ENCODE measurements at places on chromosomes 3 and 15. TPM values are rescaled to one million over a fixed set of nuclear protein-coding genes. Genes with fewer than 3 reads are reported as not detected.

- H3K27ac ChIP-seq: no peak overlapping the region
- no peaks in the 10 kb centered on the region for H3K36me3 ChIP-seq
- H3K27me3 ChIP-seq: peaks cover 14% of the 10 kb centered on the region
Observed at GRCh38 chr15:77816983-77817382, 184.3 kb upstream of the LINGO1 start.

DNA sequence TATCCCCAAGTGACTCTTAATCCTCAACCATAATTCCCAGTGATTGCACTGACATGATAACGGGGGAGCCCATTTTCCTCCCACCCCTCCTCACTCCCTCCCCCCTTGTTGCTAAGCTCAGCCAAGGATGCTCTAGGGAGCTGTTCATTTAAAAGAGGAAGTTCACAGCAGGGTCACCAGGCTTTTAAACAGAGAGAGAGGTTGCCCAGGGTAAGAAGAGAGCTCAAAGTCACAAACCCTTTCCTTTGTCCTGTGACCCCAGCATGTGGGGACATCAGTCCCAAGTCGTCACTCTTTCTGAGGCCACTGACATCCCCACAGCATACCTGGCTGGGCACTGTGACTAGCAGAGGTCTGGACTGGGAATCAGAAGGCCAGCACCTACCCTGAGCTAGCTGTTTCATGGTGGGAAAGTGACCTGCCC, 144.1 kb downstream of the RORA start:
- H3K27me3 ChIP-seq: no peaks in the 10 kb centered on the region
- no peak overlapping the region for H3K4me3 ChIP-seq
- peaks cover 5% of the 10 kb centered on the region for H3K4me1 ChIP-seq
- H3K36me3 ChIP-seq: no peaks in the 10 kb centered on the region
- H3K27ac ChIP-seq: no peak overlapping the region

DNA sequence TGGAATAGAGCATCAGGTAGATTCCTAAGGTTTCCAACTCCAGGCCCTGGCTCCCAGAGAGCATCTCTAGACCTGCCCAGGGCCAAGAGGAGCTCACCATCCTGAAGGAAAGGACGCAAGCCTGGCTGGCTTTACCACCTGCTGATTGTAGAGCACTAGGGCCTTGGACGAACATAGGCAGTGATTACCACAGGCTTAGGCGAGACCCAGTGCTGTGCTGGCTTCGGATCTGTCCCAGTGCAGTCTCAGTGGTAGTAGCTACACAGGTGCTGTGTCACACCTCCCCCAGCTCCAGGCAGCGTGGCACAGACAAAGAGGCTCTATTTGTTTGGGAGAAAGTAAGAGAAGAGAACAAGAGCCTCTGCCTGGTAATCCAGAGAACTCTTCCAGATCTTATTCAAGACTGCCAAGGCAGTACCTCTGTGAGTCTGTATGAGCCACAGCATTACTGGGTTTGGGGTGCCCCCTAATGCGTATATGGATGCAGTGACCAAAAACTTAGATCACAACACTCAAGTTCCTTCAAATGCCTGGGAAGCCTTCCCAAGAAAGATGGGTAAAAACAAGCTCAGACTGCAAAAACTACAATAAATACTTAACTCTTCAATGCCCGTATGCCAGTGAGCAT, 25.4 kb downstream of the ISG20 start:
- no peak overlapping the region for H3K27ac ChIP-seq
- H3K36me3 ChIP-seq: no peaks in the 10 kb centered on the region
- no peaks in the 10 kb centered on the region for H3K4me1 ChIP-seq
- DNase-seq: no peak
- H3K4me3 ChIP-seq: no peak overlapping the region

DNA sequence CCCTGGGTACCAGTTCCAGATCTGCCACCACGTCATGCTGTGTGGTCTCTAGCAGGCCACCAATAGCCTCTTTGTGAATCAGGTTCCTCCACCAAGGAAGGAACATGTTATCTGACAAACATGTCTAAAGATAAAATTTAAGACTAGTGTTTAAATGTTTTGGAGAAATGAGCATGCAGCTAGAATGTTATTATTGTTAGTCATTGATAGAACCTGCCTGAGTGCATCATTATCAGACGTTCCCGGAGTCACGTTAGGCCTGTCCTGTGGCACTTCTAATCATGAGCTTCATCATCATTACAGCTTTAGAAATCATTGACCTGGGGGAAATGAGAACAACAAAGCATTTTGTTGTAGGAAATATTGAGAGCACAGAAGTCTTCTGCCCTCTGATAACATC, 58.9 kb upstream of the FURIN start:
- H3K27me3 ChIP-seq: no peaks in the 10 kb centered on the region
- no peak overlapping the region for H3K4me3 ChIP-seq
- no peak overlapping the region for H3K27ac ChIP-seq
- no peaks in the 10 kb centered on the region for H3K36me3 ChIP-seq

DNA sequence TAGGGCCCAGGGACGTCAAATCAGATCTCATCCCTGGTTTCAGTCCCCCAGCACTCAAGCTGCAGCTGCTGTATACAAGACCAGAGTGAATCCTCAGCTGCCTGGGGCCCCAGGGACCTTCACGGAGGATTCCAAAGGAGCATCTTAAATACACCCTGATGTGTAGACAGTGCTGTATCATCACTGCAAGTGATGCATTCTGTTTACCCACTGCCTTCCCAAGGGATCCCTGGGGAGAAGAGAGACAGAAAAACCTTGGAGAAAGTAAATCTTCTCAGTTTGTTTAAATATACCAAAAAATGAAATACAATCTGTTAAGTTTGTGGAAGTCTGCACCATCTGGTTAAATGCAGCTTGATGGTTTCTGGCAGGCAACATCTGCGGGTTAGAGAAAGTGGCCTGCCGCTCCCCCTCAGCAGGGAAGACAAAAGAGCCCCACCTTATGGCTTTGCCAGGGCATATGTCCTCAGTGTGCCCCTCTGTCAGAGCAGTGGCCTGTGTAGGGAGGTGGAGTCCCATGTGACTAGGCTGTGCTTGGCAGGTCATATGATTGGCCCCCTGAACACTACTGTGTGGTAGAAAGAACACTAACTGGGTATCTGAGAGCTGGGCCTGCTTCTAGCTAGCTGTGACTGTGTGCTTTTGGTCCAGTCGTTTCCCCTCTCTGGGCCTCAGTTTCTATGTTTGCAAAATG, 222.2 kb upstream of the TRIM42 start:
- no peaks in the 10 kb centered on the region for H3K4me1 ChIP-seq
- no peaks in the 10 kb centered on the region for H3K27me3 ChIP-seq
- no peak overlapping the region for H3K27ac ChIP-seq
- no peak overlapping the region for H3K4me3 ChIP-seq
- no peak for DNase-seq

DNA sequence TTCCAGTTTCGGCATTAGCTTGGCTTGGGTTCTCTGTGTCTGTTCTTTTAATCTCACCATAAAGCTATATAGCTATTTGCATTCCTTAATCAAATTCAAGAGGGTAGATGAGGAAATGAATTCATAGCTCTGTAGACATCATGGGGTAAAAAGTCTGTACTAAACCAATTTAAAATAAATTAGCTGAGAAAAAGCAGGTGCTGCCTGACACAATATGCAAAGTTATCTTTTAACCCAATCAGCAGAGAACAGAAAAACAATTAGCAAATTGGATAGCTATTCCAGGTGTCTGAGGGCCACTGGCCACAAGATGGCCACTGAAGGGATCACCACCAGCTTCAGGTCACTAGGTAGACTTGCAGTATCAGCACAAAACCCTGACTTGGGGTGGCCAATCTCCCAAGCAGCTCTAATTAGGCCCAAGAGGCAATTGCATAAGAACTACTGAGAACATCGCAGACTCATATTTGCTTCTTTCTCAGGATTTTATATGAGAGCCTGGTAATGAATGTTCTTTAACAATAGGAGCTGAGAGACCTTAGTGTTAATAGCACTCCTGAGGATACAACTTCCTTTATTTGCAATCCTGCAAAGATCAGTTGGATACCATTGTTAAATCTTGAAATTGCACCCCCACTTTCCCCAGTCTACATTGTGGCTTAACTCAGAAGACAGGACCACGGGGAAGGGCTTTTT, 494.3 kb downstream of the PDCD6IP start:
- H3K36me3 ChIP-seq: no peaks in the 10 kb centered on the region
- no peak overlapping the region for H3K4me3 ChIP-seq
- H3K4me1 ChIP-seq: no peaks in the 10 kb centered on the region
- no peak for DNase-seq
- H3K27me3 ChIP-seq: no peaks in the 10 kb centered on the region
- no peak overlapping the region for H3K27ac ChIP-seq

DNA sequence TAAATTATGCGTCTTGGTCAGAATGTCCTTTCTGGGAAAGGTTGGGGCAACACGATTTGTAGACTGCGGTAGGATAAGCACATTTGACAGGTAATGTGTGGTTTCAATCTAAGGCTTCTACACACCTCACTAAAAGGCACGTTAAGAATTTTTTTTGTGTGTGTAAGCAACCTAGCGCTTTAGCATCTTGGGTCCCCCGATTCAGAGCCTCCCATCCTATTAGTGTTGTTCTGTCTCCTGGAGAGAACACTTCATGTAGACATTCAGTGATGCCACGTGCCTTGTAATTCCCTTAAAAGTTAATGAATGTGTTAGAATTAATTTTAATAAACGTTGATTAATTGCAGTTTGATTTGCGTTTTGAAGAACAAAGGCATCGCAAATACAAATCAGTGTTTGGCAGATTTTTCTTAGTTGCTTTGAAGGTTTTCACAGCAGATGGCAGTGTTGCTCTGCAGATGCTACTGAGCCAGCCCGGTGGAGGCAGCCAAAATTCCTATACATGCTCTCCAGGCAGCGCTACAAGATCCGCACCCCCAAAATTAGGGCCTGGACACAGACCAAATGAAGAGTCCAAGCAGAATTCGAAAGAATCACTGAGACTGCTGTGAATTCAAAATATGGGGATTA, 63.5 kb downstream of the OTOL1 start:
- H3K27me3 ChIP-seq: no peaks in the 10 kb centered on the region
- no peaks in the 10 kb centered on the region for H3K36me3 ChIP-seq
- H3K4me3 ChIP-seq: no peak overlapping the region
- no peaks in the 10 kb centered on the region for H3K4me1 ChIP-seq
- DNase-seq: no peak

DNA sequence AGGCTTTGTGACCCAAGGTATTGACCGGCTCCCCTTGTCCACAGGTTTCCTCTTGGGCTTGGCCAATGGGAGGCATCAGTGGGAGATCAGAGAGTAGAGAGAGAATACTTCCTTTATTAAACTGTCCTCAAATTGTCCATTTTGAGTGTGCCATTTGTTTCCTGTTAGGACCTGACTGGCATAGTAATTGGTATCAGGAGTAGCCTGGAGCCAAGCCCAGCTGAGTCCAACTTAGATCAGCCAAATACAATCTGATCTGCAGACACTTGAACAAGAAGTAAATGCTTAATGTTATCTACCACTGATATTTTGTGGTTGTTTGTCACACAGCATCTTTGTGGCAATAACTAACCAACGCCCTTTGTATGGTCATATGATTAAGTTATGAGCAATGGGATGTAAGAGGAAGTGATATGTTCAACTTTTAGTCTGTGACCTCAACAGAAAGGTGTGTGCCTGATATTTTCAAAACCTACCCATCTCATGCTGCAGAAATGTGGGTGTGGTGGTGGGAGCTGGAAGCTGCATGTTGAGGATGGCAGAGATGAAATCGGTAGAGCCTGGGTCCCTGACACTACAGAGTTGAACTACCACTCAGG, 13.3 kb downstream of the MYD88 start:
- H3K36me3 ChIP-seq: no peaks in the 10 kb centered on the region
- H3K27ac ChIP-seq: no peak overlapping the region
- no peak overlapping the region for H3K4me3 ChIP-seq
- H3K4me1 ChIP-seq: peaks cover 5% of the 10 kb centered on the region

Gene TTC21A
- 14.1 TPM for total RNA-seq

Gene RBP2
- total RNA-seq: not detected

Gene ZNF80
- total RNA-seq: 0.28 TPM

Gene CCDC13
- 5.3 TPM for total RNA-seq
